RPMI8226 (cell line): ENCODE measurements at places on chromosomes 3 and 15.

- DNase-seq = no peak
Observed at GRCh38 chr15:23446215-23447106, 582 bp downstream of the GOLGA6L2 start.

- DNase-seq = no peak
Observed at GRCh38 chr3:53712817-53713388, 133.3 kb downstream of the CHDH start.

DNA sequence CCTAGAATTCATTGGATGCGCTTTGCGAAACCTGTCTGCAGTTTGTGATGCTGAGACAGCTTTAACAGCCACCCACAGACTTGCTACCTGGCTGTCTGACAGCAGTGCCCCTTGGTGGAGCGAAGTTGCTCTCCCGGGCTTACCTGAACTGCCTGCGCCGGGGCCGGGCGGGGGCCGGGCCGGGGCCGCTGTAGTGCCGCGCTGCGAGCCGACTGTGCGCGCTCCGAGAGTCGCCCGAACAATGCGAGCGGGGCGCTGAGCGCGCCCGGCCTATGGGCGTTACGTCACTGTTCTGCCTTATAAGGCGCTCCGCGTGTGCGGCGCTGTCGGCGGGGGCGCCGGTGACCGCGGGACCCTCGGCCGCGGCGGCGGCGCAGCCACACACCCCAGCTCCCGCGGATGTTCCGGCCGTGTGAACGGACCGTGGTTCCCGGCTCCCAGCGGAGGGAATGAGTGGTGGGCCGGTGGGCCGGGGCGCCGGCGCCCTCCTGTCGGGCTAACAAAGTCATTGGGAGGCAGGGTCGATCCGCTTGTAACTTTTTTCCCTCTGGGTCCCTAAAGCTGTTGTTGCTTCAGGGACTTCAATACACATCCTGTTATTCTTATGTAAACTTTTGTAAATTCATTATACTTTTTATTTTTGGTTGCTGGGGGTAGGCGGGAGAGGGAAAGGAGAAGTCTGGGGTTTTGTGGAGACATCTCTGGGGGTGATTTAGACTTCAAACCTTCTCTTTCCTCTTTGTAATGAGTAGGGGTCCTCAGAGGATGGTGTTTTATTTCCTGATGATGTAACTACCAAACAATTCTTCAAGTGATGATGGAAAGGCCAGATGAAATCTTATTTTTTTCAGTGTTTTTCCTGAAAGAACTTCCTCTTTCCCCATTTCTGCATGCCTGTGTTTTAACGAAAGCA, 58.5 kb downstream of the CMSS1 start:
- no peak for DNase-seq

GRCh38 chr3:63450023-63450422, 171.9 kb downstream of the SYNPR start:
- DNase-seq = no peak

- no peak for DNase-seq
Observed at GRCh38 chr3:23762214-23762613, 43.5 kb upstream of the UBE2E1 start.

DNA sequence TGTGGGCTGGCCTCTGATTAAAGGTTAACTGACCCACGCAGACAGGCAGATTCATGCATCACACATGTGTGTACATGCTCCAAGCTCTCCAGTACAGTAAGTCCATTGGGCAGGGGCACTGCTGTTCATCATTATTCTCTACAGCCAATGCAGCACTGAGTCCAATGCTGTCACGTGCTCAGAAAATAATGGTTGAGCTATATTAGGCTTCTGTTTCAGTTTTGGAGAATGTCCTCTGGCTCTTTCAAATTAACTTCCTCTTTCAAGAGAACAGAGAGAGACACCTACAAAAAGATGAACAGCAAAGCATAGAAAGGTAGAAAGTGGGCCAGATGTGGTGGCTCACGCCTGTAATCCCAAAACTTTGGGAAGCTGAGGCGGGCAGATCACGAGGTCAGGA, 202.6 kb downstream of the MEX3B start:
- DNase-seq = peak; percentile 43
